ENCODE measurements at places on chromosomes 7 and 10.

GRCh38 chr10:110228066-110228465, 20.7 kb downstream of the MXI1 start:
- no peak for DNase-seq

- no peak for DNase-seq
These were observed 75.9 kb upstream of the HGF start for GRCh38 chr7:81845744-81846241.

DNA sequence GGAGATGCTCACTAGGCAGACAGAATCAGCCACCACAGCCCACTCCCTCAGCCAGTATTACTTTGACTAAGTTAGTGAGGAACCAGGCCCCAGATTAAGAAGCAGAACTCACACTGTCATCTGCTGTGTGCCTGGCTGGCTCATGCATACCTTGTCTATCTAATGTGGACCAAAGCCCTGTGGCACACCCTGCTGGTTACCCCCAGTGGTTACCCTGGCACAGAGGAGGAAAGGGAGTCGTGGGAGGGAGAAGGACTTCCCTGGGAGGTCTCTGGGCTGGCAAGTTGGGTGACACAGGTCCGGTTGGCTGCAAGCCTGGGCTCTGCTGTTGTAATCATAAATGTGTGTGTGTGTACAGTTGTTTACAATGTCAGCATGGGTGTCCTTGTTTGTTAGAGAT, 7.5 kb upstream of the SH2D4B start:
- DNase-seq: peak; percentile 41

GRCh38 chr10:3057946-3058345, 9.4 kb upstream of the PFKP start:
- DNase-seq: no peak

- no peak for DNase-seq
These were observed 1.2 kb upstream of the OR2F1 start for GRCh38 chr7:143953421-143953820.

GRCh38 chr7:102230593-102230992, 56.1 kb upstream of the SH2B2 start:
- no peak for DNase-seq

- peak; percentile 3 for DNase-seq
These were observed 104.1 kb downstream of the ZNF467 start for GRCh38 chr7:149669121-149669818.

DNA sequence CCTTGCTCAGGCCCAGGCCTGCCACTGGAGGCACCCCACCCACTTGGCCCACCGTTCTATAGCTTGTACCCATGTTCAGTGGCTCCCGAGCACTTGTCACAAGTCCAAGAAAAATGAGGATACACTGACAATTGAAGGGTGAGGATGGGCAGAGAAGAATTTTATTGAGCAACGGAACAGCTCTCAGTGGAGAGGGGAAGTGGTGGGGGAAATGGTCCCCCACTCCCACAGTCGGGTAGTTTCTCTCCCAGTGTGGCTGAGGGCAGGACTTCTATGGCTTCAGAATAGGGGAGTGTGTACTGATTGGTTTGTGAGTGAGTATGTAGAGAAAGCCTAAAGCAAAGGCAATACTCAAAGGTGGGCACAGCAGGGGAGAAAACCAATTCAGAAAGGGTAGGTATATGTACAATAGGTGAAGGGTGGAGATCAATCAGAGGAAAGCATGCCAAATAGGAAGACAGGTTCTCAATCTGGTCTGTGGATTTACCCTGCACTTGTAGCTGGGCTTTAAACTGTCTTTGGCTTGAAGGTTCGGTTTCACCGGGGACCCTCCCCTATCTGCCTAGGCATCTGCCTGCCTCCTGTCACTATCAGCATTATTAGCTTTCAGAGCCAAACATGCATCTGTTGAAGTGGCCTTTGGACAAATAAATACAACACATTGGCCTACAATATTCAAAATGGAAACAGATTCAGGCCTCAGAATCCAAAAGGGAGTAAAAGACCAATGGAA, 8.9 kb upstream of the TSPAN13 start:
- no peak for DNase-seq

DNA sequence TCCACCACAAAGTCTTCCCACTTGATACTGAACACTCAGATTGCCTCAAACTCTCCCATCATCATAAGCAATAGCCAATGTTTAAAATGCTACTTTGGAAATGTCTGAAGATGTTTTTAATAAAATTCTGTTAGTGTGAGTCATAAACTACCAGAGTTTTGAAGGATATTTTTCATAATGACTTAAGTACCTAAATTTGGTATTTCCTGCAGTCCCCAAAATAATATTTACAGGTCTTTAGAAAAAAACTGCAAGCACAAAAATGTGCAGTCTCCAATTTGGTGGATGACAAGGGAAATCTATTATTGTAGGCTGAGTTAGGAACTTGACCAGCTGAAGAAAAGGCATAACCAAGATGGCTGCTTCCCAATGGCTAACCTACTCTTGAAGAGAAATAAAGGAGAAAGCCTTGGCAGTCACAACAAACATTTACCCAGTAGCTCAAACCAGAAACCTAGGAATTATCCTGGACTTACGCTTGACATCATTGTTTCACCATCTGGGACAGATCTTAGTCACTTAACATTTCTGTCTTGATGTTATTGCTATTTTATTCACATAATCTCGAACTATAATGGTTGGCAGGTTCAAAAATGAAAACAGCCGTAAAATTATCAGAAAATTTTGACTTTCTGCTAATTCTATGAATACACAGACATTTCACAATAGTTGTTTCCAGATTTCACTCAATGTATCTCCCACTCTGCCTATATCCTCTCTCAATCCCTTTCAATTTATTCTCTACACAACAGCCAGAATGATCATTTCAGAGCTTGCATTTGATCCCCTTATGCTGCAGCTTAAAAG, 111.2 kb upstream of the STEAP1B start:
- DNase-seq: no peak

- no peak for DNase-seq
These were observed 84.7 kb downstream of the AUTS2 start for GRCh38 chr7:69683002-69683401.

- no peak for DNase-seq
These were observed 395.6 kb downstream of the TNS3 start for GRCh38 chr7:47186316-47186715.

DNA sequence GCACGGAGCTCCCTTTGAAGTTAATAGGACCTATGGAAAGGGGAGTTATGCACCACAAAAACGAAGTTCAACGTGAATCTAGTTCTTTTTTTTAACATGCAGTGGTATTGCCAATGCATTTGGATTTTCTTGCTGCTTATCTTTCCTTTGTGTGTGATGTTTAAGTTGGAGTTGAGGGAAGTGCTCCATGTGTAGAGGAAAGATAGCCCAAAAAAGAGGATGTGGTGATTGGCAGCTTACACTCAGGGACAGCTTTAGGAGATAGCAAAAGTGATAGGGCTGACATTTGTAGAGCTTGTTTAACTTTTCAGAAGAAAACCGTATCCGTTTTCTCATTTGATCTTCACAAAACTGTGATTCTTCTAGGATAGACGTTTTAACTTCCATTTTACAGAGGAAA, 101.3 kb downstream of the MDFIC start:
- DNase-seq: no peak

- no peak for DNase-seq
These were observed 84.8 kb upstream of the LRRC4 start for GRCh38 chr7:128115821-128116723.

DNA sequence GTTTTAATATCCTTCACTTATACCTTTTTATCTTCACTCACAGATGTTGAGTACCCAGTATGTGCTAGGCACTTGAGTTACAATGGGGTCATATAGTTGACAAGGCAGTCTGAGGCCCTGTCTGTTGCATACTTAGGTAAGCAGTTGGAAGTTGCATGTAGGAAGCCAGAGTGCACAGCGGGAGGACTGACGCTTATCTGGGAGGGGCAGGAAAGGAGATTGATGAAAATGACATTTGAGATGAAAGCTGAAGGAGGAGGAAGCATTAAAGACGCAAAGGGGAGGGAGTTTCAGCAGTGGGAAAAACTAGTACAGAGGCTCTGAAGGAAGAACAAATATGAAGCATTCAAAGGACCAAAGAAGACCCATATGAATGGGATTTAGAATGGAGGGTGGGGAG, 266.2 kb downstream of the HTR7 start:
- DNase-seq: no peak

DNA sequence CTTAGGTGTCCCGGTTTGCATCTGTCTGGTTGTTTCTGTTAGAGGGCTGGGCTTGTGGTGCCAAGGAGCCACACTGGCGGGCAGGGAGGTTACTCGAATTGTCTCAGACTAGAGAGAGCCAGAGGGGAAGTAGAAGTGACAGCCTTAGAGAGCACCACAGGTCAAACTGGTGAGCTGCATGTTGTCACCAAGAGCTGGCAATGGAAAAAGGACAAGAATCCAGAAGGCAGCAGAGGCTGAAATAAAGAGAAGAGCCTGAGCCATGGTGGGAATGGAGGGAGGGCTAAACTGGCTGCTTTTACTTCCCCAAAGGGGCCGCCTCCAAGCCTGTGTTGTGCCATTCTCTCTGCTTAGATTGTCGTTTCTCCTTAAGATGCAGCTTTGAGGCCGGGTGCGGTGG, 31.1 kb upstream of the RHBDD2 start:
- no peak for DNase-seq

DNA sequence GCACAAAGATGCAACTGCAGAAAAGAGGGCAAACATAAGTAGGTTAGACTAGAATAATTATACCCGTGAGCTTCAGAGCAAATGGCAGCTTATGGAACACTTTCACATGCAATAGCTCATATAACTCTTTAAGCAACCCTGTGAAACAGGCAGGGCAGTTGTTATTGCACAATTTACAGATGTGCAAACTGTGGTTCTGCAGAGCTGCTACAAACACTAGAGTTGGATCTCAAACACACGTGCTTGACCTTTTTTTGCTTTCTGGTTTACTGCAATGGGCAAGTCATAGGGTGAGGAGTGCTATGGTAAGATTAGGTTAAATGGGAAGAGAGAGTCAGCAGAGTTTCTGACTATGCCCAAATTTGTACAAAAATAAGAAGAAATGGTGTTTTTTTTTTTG, 610.8 kb downstream of the GATA3 start:
- no peak for DNase-seq

DNA sequence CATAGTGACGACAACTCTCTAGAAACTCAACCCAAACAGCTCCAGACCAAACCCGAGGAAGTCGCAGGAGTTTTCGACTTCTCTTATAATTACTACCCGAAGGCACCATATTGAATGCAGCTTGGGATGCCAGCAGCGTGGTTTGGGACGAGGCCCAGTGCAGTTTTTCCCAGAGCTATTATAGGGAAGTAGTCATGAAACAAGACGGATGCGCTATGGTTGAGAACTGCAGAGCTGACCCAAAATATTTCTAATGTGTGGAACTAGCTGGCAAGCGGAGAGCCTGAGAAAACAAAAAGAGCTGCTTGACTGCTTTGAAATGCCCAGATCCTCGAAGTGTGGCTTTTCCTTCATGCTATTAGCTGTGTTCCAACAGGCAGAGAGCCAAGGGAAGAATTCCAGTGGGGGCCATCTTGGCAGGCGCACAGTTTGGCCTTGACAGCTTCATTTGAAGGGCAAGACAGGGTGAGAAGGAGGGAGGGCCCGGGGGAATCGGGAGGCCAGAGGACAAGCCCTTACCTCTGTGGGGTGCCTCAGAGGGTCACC, 122.7 kb downstream of the CUL2 start:
- no peak for DNase-seq

DNA sequence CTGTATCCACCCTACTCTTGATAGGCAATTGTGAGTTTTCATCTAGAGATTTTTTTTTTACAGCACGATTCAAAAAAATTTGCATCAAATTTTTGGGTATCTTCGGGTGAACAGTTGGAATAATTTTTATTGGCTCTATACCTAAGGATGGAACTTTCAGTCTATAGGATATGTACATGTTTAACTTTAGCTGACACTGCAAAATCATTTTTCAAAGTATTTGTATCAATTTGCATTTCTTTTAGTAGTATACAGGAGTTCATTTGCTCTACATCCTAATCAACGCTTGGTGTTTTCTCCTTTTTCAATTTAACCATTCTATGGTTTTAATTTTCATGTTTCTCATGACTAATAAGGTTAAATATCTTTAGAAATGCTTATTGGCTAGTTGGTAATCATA, 11.7 kb downstream of the MGAM2 start:
- no peak for DNase-seq

- DNase-seq: no peak
These were observed 111.0 kb downstream of the ABLIM1 start for GRCh38 chr10:114547056-114547455.

DNA sequence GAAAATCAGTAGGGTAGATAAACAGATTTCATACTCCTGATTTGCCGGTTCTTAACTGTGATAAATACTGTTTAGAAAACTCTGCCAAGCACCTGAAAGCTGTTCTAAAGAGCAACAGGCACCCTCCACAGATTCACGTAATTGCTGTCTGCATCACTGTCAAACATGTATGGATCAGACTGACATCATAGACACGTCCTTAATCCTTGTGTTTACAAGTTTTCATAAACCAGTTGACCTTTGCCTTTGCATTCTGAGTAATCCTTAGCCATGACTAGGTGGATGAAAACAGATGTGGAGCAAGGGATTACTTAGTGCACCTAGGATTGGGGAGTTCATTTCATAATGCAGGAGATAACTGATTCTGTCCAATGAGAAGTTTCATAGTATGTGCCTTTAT, 41.6 kb downstream of the SLC39A12 start:
- DNase-seq: no peak

DNA sequence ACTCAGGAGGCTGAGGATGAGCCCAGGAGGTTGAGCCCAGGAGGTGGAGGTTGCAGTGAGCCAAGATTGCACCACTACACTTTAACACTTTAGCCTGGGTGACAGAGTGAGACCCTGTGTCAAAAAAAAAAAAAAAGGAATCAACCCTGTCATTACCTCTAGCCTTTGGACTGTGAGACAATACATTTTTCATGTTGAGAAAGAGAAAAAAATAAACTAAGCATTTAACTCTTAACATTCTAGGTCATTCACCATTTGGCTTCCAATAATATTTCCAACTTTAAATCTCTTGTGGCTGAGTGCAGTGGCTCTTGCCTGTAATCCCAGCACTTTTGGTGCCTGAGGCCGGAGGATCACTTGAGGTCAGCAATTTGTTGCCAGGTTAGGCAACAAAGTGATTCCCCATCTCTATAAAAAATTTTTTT, 41.9 kb upstream of the TPST1 start:
- DNase-seq: no peak

GRCh38 chr10:109956454-109957091, 33.3 kb upstream of the XPNPEP1 start:
- DNase-seq: peak; percentile 38

GRCh38 chr7:157246052-157246451, 90.8 kb upstream of the DNAJB6 start:
- no peak for DNase-seq

- no peak for DNase-seq
These were observed 5.3 kb upstream of the CACNB2 start for GRCh38 chr10:18134921-18135320.

DNA sequence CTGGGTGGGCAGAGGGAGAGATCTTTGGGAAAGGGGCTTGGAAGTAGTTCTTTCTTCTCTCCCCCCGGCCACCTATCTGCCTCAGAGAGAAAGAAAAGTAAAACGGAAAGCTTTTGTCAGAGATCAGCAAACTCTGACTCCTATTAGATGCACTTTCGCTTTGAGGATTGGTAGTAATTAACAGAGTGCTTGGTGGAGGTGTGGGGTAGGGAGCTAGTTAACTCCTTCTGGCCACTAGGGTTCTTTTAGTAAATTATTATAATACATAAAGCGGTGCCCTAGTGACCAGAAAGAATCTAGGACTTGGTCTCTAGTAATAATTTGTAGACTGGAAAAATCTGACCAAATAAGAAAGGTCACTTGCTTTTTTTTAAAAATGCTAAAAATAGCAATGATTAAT, 54.6 kb downstream of the CPVL start:
- DNase-seq: peak; percentile 40

- DNase-seq: peak; percentile 77
These were observed 1.3 kb downstream of the ZNRF2 start for GRCh38 chr7:30285536-30286284.

- DNase-seq: no peak
These were observed 444.5 kb upstream of the FOXK1 start for GRCh38 chr7:4237296-4238235.
